HCT116 (cell line): ENCODE measurements at places on chromosomes 1 and 21. TPM values are rescaled to one million over a fixed set of nuclear protein-coding genes. Genes with fewer than 3 reads are reported as not detected.

DNA sequence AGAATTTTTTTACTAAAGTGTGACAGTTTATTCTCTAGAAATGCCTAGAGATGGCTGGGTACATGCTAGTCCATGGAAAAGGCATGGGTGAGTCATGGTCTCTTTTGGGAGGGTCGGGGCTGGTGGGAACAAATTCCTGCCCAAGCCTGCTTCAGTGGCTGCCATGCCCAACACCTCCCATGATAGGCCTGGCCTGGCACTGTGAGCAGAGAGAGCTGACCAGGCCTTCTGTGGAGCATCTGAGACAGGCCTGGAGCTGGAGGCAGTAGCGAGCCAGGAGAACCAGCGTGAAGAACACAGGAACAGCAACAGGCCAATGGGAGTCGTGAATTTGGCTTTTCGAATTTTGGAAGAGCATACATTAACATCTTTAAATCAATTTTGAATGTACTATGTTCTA is 209.2 kb downstream of the SDCCAG8 start:
- no peaks in the 10 kb centered on the region for H3K36me3 ChIP-seq
- no peak overlapping the region for H3K27ac ChIP-seq
- no peak for DNase-seq

- H3K4me3 ChIP-seq: no peak overlapping the region
- no peaks in the 10 kb centered on the region for H3K36me3 ChIP-seq
- no peaks in the 10 kb centered on the region for H3K4me1 ChIP-seq
Observed at GRCh38 chr1:236685205-236685916, 938 bp upstream of the ACTN2 start.

DNA sequence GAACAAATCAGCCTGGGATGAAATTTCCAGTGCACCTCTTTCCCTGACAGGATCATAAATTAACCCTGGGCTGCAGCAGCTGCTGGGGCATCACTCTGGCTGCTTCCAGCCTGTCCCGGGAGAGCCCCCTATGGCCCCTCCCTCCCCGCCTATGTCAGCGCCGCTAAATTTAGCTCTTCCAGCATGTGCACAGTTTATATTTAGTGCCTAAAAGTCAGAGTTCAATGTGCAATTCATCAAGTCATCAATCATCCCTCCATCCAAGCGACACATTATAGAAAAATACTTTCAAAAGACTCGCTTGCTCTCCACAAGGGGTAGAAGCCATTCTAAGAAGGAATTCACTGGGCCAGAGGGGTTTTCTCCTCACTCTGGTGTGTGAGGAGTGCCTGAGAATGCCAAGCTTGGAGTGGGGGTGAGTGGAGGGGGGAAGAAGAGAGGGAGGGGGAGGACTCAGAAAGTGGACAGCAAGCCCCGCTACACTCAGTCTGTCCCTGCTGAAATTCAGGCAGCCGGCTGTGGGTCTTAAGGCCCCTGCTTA is 37.4 kb downstream of the XCL1 start:
- H3K27ac ChIP-seq: no peak overlapping the region
- no peaks in the 10 kb centered on the region for H3K4me1 ChIP-seq
- no peaks in the 10 kb centered on the region for H3K27me3 ChIP-seq
- DNase-seq: no peak
- H3K4me3 ChIP-seq: no peak overlapping the region

GRCh38 chr1:246117066-246117791 is 389.9 kb downstream of the SMYD3 start:
- H3K4me1 ChIP-seq: no peaks in the 10 kb centered on the region
- H3K27ac ChIP-seq: no peak overlapping the region
- no peaks in the 10 kb centered on the region for H3K27me3 ChIP-seq
- no peak for DNase-seq

DNA sequence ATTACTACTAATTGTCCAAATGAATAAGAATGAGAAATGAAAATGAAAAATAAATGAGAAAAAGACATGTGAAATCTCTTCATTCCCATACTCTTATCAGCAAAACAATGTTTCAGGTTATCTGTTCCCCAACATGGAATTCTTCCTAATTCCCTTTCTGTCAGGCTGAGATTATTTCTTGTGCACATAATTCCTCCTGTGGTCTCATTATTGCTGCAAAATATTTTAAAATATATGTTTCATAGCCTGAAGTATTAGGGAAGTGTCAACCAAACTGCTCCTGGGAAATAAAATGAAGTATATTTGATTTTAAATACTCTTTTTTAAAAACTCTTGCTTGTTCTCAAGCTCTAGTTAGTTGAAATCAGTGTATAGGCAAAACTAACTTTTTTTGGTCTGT is 314.9 kb downstream of the USP25 start:
- H3K27me3 ChIP-seq: no peaks in the 10 kb centered on the region
- no peak overlapping the region for H3K4me3 ChIP-seq
- no peaks in the 10 kb centered on the region for H3K4me1 ChIP-seq
- no peak for DNase-seq

- no peak overlapping the region for H3K4me3 ChIP-seq
- H3K36me3 ChIP-seq: no peaks in the 10 kb centered on the region; the same call in 1 of the 2 replicates
- no peaks in the 10 kb centered on the region for H3K27me3 ChIP-seq
- no peak for DNase-seq
- H3K4me1 ChIP-seq: no peaks in the 10 kb centered on the region
- no peak overlapping the region for H3K27ac ChIP-seq
Observed at GRCh38 chr21:35768187-35768586, 292.1 kb downstream of the SETD4 start.

DNA sequence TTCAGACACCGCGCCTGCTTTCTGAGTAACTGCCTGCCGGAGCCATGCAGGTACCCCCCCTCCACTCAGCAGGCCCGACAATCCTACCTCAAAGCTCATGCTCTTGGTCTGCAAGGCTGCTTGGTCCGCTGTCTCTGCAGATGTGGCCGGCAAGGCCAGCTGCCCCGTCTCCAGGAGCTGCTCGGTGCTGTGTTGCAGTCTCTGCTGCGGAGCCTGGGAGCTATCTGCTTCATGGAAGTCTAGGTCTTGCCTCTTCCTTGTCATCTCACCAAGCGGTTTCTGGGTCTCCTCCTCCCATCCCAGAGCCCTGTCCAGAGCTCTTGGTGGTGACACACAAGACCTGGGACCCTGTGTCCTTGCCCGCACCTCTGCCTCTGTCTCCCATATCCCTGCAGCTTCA is 24.0 kb upstream of the GNPAT start:
- H3K36me3 ChIP-seq: no peaks in the 10 kb centered on the region
- peaks cover 32% of the 10 kb centered on the region; the same call in 1 of the 2 replicates for H3K4me1 ChIP-seq
- DNase-seq: no peak

DNA sequence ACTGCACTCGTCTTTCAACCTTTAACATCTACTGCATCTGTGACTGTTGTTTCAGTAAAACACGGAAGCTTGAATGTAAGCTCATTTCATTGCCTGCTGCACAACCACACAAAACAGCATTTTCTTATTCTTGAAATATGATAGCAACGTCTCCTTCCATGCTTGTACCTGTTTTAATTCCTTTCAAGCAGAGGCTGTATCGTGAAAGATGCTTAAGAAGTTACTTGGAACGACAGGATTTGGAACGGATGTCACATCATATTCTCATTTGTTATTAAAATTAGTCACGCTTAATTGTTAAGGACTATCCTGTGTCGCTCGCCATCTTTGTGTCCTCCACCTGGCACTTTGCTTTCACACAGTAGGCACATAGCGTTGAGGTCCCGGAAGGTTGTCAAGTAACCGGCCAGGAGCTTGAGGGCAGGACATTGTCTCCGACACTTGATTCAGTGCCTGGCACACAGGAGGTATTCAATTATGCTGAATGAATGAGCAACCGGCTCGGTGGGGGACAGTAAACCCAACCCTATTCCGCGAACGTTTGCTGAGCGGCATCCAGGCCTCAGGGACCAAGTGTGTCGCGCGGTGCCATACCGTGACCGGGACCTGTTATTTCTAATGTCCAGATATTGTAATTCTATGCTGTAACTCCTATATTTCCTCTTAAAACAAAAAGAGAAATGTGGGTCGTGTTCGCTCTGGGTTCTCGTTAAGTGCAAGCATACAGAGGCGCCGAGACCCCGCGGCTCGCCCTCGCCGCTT is 499 bp upstream of the SH3GLB1 start:
- no peak for DNase-seq
- peak overlapping the region; percentile 94 for H3K27ac ChIP-seq
- peak overlapping the region; percentile 85 for H3K4me3 ChIP-seq
- no peaks in the 10 kb centered on the region for H3K36me3 ChIP-seq

- DNase-seq: no peak
- H3K27ac ChIP-seq: no peak overlapping the region
- no peaks in the 10 kb centered on the region for H3K36me3 ChIP-seq
- H3K4me3 ChIP-seq: no peak overlapping the region
Observed at GRCh38 chr1:200240656-200241055, 169.2 kb downstream of the ZNF281 start.

DNA sequence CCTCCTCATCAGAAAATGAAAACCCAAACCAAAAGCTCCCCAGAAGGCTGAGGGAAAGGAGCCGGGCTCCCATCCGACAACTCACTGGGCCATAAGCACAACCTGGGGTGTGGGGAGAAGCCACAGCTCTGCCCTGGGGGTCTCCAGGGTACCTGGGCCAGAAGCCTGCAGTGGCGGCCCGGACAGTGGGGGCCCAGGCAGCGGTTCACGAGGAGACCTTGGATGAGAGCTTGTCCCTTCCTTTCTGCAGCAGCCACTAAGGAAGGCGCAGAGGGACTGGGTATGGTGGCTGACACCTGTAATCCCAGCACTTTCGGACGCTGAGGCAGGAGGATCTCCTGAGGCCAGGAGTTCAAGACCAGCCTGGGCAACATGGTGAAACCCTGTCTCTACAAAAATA is 17.5 kb upstream of the TRAPPC10 start:
- no peaks in the 10 kb centered on the region for H3K36me3 ChIP-seq
- no peak overlapping the region for H3K4me3 ChIP-seq
- H3K27ac ChIP-seq: no peak overlapping the region
- H3K4me1 ChIP-seq: no peaks in the 10 kb centered on the region
- no peak for DNase-seq

DNA sequence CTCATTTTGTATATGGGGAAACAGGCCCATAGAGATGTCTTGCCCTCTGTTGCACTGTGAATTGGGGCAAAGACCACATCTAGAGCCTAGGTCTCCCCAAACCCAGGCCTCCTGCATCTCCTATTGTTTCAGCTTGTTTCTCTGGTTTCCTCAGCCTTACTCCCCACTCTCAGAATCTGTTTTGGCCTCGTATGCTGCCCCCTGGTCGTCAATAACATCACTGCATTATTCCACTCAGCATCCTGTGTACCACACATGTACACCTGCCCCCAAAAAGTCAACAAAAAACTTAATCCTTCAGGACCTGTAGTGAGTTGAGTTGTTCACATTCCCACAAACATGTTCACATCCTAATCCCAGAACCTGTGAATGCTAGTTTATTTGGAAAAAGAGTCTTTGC is 184.8 kb downstream of the BRINP2 start:
- no peak overlapping the region for H3K27ac ChIP-seq
- DNase-seq: no peak
- no peaks in the 10 kb centered on the region for H3K4me1 ChIP-seq
- no peak overlapping the region for H3K4me3 ChIP-seq
- no peaks in the 10 kb centered on the region for H3K36me3 ChIP-seq
- H3K27me3 ChIP-seq: peaks cover 12% of the 10 kb centered on the region; the same call in 1 of the 2 replicates

DNA sequence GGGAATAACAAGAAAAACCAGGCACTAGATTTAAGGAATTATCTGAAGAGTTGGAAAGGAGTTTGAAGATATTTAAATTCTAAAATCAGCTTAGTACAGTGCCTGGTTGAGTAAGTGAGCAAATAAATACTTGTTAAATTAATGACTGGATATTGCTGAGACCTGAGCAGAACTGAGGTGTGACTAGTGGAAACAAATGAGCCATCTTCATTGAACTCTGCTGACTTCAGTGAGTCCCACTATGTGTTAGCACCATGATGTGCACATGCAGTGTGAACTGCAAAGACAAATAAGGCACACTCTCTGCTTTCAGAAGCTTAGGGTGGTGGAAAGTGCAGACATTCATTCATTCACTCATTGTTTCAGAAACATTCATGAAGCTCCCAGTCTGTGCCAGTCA is 48.7 kb downstream of the ELAPOR1 start:
- H3K36me3 ChIP-seq: no peaks in the 10 kb centered on the region
- H3K27me3 ChIP-seq: no peaks in the 10 kb centered on the region
- no peak for DNase-seq

DNA sequence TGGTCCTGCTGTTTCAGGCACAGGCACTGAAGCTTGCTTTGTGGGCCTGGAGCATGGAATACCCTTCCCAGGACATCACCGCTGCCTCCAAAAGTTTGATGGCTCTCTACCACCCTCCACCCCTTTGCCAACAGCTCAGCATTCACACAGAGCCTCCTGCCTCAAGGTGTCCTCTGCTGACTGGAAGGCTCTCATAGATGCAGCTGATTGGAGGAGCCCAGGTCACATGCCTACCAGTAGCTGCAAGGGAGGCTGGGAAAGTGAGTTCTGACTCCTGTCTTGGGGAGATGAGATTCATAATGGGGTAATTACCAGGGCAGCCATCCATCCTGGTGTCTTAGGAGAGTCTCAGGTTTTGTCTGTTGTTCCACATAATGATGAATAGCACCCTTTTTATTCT is 124.8 kb upstream of the GRIK3 start:
- no peak overlapping the region for H3K4me3 ChIP-seq
- peak; percentile 27 for DNase-seq
- no peak overlapping the region for H3K27ac ChIP-seq
- H3K27me3 ChIP-seq: peaks cover 35% of the 10 kb centered on the region

GRCh38 chr1:206575165-206575893 is 36.9 kb downstream of the EIF2D start:
- no peak overlapping the region for H3K4me3 ChIP-seq
- H3K27me3 ChIP-seq: no peaks in the 10 kb centered on the region
- no peaks in the 10 kb centered on the region for H3K4me1 ChIP-seq

DNA sequence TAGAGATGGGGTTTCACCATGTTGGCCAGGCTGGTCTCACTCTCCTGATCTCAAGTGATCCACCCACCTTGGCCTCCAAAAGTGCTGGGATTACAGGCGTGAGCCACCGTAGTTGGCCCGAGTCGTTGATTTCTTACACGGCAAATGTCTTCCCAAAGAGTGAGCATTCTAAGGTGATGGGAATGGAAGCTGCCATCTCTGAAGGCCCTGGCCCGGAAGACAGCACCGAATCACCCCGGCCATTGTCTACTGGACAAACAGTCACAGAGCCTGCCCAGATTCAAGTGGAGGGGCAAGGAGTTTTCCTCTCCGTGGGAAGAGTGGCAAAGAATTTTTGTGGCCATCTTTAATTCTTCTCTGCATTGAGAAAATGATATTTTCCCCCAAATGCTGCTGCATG is 92.1 kb upstream of the AJAP1 start:
- no peaks in the 10 kb centered on the region for H3K36me3 ChIP-seq
- no peaks in the 10 kb centered on the region for H3K4me1 ChIP-seq
- no peak overlapping the region for H3K4me3 ChIP-seq
- H3K27ac ChIP-seq: no peak overlapping the region

DNA sequence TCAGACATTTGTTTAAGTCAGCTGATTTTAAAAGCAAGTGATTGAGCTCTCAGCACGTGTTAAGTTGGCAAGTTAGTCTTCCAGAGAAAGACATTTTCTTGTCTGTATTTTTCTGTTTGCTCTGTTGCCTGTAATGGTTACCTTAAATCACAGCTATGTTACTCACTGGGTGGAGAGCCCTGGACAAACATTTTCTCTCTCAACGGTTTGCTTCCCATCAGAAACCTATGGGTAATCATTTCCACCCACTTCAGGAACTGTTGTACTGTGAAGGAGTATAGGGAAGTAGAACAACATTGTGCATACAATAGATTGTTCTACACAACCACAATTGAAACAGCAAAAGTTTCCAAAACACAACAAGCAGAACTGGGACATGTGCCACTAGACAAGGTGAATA is 113.9 kb upstream of the DPT start:
- no peaks in the 10 kb centered on the region for H3K36me3 ChIP-seq
- no peaks in the 10 kb centered on the region for H3K4me1 ChIP-seq
- no peak overlapping the region for H3K4me3 ChIP-seq
- H3K27ac ChIP-seq: no peak overlapping the region
- no peak for DNase-seq

Gene NEK2
- total RNA-seq: 50.2 TPM

Gene GJA8
- total RNA-seq: not detected

Gene CYP4Z1
- total RNA-seq: not detected

Gene PPP1R12B
- 14.3 TPM for total RNA-seq

Gene LRRC39
- 0.54 TPM for total RNA-seq

Gene LACTBL1
- total RNA-seq: not detected

Gene RNU1-3
- total RNA-seq: 1,685 TPM
